ACHN (cell line): ENCODE measurements at places on chromosomes 3 and 15.

- no peak for DNase-seq
Observed at GRCh38 chr15:62469478-62469873, 304.4 kb upstream of the C2CD4B start.

- DNase-seq = no peak
Observed at GRCh38 chr3:123919353-123919752, 35.2 kb upstream of the MYLK start.

GRCh38 chr3:188390775-188391443 lies 237.0 kb downstream of the LPP start:
- DNase-seq = no peak

DNA sequence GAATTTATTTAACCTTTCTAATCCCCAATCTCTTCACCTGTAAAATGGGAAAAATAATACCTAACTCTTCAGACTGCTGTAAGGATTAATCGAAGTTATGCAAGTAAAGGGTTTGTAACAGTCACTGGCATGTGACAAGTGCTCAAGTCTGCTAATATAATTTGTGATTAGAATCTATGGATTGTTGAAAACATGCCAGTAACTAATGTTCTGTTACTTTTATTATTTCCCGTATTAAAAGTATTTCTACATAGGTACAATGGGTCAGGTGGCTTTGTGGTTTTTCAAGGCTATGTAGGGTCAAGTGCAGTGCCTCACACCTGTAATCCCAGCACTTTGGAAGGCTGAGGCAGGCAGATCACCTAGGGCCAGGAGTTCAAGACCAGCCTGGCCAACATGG lies 29.4 kb downstream of the ULK4 start:
- no peak for DNase-seq

DNA sequence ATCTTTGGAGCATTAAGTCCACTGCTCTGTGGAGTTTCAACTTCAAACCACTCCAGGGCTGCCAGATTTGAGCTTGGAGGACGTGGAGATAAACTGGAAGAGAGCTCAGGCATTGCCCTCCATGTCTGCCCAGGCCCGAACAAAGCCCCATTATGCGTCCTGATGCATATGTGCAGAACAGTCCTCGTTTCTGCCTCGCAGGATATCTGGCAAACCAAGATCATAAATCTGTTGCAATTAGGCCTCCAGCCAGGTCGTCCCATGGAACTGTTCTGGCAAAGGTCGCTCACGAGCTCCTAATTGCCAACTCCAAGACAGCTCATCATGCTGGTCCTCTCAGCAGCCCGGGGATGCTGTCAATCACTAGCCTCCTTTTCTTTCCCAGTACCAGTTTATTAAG lies 91.2 kb downstream of the SEMA5B start:
- no peak for DNase-seq

- no peak for DNase-seq
Observed at GRCh38 chr15:40435710-40436089, 5.1 kb upstream of the BAHD1 start.

- no peak for DNase-seq
Observed at GRCh38 chr3:172239218-172239790, 199.9 kb downstream of the FNDC3B start.

DNA sequence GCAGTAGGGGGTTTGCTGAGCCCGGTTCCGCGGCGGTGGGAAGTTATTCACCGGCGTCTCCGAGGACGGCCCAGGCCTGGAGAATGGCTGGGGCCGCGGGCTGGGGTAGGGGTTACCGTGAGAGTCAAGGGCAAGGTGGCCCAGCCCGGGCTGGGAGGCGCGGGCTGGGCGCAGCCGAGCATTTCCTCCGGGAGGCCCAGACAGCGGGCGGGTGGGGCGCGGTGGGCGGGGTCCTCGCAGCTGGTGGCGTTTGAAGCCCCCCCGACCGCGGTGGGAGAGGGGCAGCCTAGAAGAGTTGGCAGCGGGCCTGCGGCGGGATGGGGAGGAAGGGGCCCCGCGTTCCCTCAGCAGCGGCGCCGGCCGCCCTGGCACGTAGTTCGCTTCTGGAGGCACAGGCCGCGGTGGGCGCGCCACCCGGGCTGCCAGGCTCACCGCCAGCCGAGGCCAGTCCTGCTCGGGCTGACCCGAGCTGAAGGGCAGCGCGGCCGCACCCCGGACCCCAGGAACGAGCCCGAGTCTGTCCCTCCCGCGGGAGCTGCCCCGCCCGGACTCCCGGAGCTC lies 960 bp upstream of the KLF13 start:
- peak; percentile 21 for DNase-seq

GRCh38 chr3:57386307-57386706 lies 93.8 kb upstream of the ASB14 start:
- DNase-seq = no peak

- no peak for DNase-seq
Observed at GRCh38 chr3:171729452-171730334, 80.6 kb downstream of the PLD1 start.

GRCh38 chr15:66702035-66702786 lies at the start of gene SMAD6:
Gene SMAD6 (plus strand): TSS chr15:66702236. CDS start chr15:66703259, 1,023 bp downstream.
- peak; percentile 96 for DNase-seq

- DNase-seq = no peak
Observed at GRCh38 chr3:70728311-70728710, 415.9 kb upstream of the MDFIC2 start.

- peak; percentile 68 for DNase-seq
Observed at GRCh38 chr3:176939022-176939817, 258.1 kb downstream of the TBL1XR1 start.

GRCh38 chr3:155370764-155371503 lies 77.5 kb upstream of the STRIT1 start:
- DNase-seq = no peak
